ENCODE measurements at places on chromosomes 4 and X.

DNA sequence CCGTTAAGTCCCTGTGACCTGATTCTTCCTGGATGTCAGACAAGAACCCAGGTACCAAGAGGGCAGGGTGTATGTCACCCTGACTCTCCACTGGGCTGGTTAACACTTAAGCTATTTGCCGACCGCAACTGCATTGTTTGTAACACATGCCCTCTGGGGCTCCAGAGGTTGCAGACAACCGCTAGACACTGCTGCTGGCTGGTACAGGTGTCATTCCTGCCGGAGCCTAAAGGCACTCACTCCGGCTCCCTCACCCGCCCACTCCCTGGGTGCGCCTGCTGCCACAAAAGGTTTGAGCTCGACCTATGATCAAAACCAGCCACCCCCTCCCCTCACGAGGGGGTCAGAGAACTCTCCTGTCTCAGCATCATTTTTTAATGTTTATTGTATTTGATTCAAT is 208.2 kb downstream of the FAT4 start:
- DNase-seq = no peak

DNA sequence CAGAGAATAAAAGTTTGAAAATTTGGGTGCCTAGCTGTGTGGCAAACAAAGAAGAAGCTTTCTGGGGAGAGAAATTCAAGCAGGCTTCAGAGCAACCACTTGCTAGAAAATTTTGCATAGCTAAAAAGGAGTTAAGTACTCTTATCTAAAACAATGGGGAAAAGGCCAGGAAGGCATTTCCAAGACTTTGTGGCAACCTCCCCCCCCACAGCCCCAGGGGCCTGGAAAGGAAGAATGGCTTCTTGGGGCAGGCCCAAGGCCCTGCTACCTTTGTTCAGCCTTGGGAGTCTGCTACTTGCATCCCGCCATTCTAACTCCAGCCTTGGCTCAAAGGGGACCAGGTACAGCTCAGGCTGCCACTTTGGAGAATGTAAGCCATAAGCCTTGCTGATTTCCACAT is 102.2 kb downstream of the PTCHD1 start:
- DNase-seq = no peak

GRCh38 chrX:119686087-119686691 is 6.8 kb downstream of the SEPTIN6 start:
- DNase-seq = no peak

DNA sequence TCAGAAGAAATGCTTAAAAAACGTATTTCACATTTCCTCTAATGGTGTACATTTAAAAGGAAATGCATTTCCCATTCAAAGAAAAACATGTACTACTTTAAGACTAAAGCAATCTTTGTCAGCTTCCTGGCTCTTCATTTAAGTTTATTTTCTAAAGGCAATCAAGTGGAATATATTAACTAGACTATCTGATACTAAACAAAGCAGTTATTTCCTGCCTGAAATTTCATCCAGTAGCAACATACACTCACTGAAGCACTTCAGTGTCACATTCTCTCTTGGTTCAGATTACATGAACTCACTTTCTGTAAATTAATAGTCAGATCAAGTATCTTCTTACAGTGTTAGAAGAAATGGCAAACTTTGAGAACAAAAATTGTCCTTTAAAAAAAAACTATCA is 42.5 kb downstream of the LRBA start:
- no peak for DNase-seq

GRCh38 chrX:17024886-17025285 is 78.4 kb downstream of the REPS2 start:
- no peak for DNase-seq

DNA sequence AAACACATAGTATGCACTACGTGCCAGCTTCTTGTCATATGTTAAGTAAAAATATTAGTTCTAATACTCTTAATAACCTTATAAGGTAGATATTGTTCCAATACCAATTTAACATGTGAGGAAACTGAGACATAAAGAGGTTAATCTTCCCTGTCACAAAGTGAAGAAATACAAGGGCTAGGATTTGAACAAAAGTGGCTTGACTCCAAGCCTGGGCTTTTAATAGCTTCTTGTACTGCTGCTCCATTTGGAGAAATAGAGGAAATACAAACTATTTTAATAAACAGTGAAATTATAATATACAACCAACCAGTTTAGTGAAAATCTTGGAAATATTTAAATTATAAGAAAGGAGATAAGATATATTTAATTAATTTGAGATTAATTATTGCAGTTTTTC is 33.2 kb downstream of the TLL1 start:
- DNase-seq = no peak

DNA sequence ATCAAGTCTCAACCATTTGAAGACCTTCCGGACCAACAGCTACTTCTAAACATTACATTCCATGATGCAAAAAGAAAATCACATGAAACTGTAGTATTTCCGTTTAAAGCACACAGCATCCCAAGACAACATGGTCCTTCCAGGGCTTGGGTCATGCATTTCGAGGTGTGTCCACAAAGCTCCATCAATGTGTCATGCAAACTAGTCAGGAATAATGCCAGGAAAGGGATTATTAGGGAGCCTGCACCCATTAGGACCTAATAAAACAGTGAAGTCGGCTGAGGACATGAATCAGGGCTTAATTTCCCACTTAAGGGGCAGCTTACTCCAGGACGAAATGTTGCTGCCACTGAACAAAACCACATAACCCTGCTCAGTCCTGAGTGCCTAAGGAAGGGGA is 177.9 kb downstream of the TSPAN5 start:
- no peak for DNase-seq

- no peak for DNase-seq
Measured at GRCh38 chrX:16312761-16313623, 145.7 kb downstream of the MAGEB17 start.

- DNase-seq = no peak
Measured at GRCh38 chr4:165048170-165048569, 5.5 kb upstream of the TRIM75 start.
